Transverse colon (tissue), 4 donors: ENCODE measurements at places on chromosomes 3 and 15.

GRCh38 chr15:88835119-88835518 lies 31.9 kb downstream of the ACAN start:
- DNase-seq: no peak

GRCh38 chr3:45596290-45596791 lies 1.8 kb downstream of the LIMD1 start:
- DNase-seq: peak; percentile 59

GRCh38 chr3:174101244-174101643 lies 703.7 kb downstream of the NLGN1 start:
- DNase-seq: no peak

- no peak for DNase-seq
Observed at GRCh38 chr15:69307939-69308338, 9.2 kb downstream of the PAQR5 start.

- no peak for DNase-seq
Observed at GRCh38 chr3:33218446-33219174, at the start of gene SUSD5. SUSD5 (minus strand) TSS chr3:33218810; CDS start chr3:33218797, 13 bp downstream.

- DNase-seq: peak; percentile 71
Observed at GRCh38 chr15:71115567-71116351, 488 bp downstream of the THSD4 start.

DNA sequence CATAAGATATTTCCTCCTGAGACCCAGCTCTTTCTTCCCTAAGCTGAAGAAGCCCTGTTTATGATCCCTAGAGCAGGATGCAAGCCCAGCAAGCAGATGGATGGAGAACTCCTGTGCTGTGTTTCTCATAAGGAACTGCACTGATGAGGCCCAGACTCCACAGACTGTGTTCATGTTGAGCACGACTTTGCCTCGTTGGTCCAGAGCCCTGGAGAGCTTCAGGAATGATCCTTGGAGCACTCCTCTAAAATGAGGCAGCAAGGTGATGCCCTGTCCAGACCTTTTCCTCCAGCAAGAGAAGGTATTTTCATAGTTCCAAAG lies 83.8 kb downstream of the MYLK start:
- no peak for DNase-seq
